Adrenal gland (tissue), 19 donors: ENCODE measurements at places on chromosomes 12 and 14. TPM values are rescaled to one million over a fixed set of nuclear protein-coding genes. Genes with fewer than 3 reads are reported as not detected.

The POU6F1 gene
- 2.2 TPM for polyA plus RNA-seq

- H3K36me3 ChIP-seq, result no peaks in the 10 kb centered on the region
- no peaks in the 10 kb centered on the region for H3K27me3 ChIP-seq
- H3K4me1 ChIP-seq, result no peaks in the 10 kb centered on the region
- DNase-seq, result no peak
- no peak overlapping the region for H3K27ac ChIP-seq
- H3K4me3 ChIP-seq, result no peak overlapping the region
Observed at GRCh38 chr14:53093206-53093605, 59.9 kb downstream of the DDHD1 start.

DNA sequence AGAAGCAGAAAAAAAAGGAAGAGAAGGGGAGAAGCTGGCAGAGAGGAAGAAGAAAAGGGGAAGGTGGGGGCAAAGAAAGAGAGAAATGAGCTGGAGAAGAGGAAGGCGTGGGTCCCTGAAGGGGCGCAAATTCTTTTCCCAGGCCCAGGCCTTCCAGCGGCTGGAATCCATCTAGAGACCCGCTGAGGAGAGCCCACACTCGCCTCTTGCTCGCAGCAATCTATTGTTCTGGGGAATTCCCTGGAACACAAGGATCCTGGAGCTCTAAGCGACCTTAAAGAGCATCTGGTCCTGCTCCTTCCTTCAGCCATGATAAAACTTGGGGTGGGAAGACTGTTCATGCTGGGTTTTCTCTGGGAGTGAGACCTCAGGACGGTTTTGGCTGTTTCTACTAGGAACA is 41.2 kb upstream of the FKBP4 start:
- H3K27ac ChIP-seq, result no peak overlapping the region
- H3K36me3 ChIP-seq, result no peaks in the 10 kb centered on the region
- H3K4me1 ChIP-seq, result no peaks in the 10 kb centered on the region
- DNase-seq, result no peak
- no peaks in the 10 kb centered on the region for H3K27me3 ChIP-seq

The CEBPE gene
- polyA plus RNA-seq, result not detected

- no peak overlapping the region for H3K4me3 ChIP-seq
- H3K36me3 ChIP-seq, result no peaks in the 10 kb centered on the region
- H3K27me3 ChIP-seq, result no peaks in the 10 kb centered on the region
Observed at GRCh38 chr12:52370926-52371608, 3.8 kb upstream of the KRT85 start.
